Smooth muscle cell of the pulmonary artery (primary cell): ENCODE measurements at places on chromosomes 13 and 19. TPM values are rescaled to one million over a fixed set of nuclear protein-coding genes. Genes with fewer than 3 reads are reported as not detected.

Gene TMPRSS9
- 0.17 TPM in 1 of 2 replicates, not detected in the other for total RNA-seq

Gene NXNL1
- not detected in 2 replicates for total RNA-seq

Gene SMIM44
- total RNA-seq = not detected in 2 replicates

Gene LAIR1
- total RNA-seq = not detected in 2 replicates

Gene NCR1
- not detected in 2 replicates for total RNA-seq

Gene GRK1
- total RNA-seq = 0.03 TPM in 1 of 2 replicates, not detected in the other

Gene TNFSF9
- total RNA-seq = 0.26 and 0.99 TPM in 2 replicates

Gene SIRT2
- total RNA-seq = 47.3 and 50.2 TPM in 2 replicates

Gene RXFP2
- not detected in 2 replicates for total RNA-seq

Gene ATP4B
- total RNA-seq = not detected in 2 replicates

Gene PALM
- 5.2 and 18.2 TPM in 2 replicates for total RNA-seq

Gene PGLYRP1
- total RNA-seq = not detected in 2 replicates

Gene BLOC1S3
- 4.4 and 5.9 TPM in 2 replicates for total RNA-seq

Gene ZNF536
- total RNA-seq = not detected in 2 replicates

Gene KCTD15
- 41.4 and 65.2 TPM in 2 replicates for total RNA-seq

Gene PNMA8A
- total RNA-seq = 3.2 and 6.1 TPM in 2 replicates

Gene TTC9B
- total RNA-seq = not detected in 2 replicates

Gene GPR12
- not detected in 2 replicates for total RNA-seq

Gene CEACAM5
- total RNA-seq = not detected in 2 replicates

Gene ITM2B
- 256 and 340 TPM in 2 replicates for total RNA-seq

Gene CCL25
- not detected in 2 replicates for total RNA-seq
